ENCODE measurements at places on chromosomes 6 and 20.

GRCh38 chr20:43533060-43533459 lies 25.6 kb downstream of the L3MBTL1 start:
- DNase-seq: peak; percentile 34

DNA sequence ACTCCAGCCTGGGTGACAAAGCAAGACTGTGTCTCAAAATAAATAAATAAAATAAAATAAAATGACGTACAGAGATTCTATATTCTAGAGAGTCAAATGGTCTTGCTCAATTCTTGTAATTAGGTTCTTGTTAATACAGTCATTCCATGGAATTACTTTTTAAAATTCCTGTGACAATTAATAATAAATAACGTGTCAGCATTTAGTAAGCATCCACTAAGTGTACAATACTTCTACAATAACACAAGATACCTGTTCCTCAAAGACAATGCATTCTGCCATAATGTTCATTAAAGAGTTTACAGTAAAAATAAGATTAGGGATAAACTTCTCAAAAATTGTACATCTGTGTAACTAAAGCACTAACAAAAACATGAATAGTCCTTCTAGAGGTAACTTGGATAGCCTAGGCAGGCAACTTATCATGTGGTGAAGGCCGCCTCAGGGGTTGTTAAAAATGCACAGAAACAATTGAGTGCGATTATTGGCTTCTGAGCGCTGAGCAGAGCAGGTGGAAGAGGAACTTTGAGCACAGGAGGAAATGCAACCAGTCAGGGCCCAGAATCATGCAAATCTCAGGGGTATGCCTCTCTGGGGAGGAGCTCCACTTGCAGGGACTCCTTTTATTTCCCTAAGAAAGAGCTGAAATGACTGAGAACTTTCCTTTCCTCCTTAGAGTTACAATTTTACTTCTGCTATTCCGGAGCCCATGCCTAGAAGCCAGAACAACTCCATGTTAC lies 37.1 kb downstream of the QRSL1 start:
- no peak for DNase-seq

DNA sequence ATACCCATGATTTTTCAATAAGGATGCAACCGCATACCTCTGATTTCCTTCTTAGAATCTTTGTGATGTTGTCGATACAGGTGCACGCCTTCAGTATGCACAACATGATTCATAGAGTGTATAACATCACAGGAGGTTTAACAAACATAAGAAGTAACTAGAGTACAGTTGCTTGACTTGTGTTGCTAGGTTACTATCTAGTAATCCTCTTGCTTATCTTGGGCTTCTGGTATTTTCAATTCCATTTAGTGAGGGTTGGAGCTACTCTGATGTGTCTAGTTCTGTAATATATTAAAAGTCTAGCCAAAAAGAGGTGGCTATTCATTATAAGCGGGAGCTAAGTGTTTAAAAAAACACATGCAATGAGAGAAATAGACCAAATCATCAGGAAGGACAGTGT lies 85.5 kb upstream of the TENT5A start:
- no peak for DNase-seq

DNA sequence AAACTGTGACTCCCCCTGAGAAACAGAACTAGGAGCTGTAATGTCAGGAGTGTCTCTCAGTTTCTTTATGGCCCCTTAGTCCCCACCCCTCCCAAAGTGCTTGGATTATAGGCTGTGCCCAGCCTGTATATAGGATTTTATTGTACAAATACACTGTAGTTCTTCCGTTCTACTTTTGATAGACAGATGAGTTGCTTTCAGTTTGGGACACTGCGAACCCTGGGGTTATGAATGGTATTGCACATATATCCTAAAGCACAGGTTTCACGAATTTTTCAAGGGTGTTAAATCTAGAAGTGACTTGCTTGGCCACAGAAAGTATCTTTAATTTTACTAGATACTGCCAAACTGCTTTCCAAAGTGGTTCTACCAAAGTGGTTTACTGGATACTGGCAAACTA lies 152.9 kb upstream of the ATXN1 start:
- no peak for DNase-seq

GRCh38 chr20:50450881-50451752 lies 59.1 kb upstream of the PTPN1 start:
- peak; percentile 24 for DNase-seq

Data from hepatic stellate cell (primary cell).